ENCODE measurements at places on chromosomes 11 and 22.

DNA sequence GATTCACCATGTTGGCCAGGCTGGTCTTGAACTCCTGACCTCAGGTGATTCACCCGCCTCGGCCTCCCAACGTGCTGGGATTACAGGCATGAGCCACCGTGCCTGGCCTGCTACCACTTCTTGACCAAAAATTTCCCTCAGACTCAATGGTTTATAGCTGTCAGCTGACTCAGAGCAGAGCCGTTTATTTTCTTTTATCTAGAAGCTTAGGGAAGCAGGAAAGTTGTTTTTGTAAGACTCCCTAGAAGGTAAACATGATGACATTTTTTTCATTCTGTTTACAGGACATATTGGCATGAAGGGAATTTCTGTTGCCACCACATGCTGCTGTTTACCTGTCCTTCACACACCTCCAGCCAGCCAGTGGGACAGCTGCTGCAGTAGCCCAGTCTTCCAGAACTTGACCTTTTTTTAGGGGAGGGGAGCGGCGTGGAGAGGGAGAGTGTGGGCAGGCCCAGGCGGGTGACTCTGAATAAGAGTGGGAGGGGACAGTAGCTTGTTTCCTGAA lies 56.1 kb upstream of the PTPRJ start:
- DNase-seq = no peak

DNA sequence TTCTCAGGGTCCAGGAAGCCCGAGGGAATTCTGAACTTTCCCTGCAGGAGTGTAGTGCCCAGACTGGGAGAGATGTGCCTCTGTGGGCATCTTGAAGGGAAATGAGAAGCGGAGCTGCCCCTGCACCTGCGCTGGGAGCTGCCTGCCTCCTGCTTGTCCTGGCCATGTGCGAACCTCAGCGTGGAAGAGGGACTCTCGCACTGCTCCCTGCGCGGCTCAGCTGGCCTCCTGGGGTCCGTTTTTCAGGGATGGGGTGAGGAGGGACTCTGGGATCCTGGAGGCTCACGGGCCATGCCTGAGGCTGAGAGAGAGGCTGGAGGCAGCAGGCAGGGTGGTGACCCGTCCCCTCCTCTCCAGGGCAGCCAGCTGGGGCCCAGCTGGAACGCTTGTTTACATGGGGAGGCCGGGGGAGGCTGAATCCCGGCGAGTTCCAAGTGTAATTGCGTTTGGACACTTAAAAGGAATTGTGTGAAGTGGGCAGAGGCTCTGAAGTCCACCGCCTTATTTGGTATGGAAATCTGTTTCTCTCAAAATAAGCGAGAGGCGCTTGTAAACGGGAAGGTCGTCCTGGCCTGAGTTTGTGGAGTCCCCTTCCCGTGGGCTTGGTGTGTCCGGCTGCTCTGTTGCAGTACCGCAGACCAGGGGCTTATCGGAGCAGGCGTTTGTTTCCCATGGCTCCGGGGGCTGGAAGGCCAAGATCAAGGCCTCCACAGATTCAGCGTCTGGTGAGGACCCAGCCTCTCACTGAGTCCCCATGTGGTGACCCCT lies 1.2 kb upstream of the MRGPRF start:
- no peak for DNase-seq

- peak; percentile 97 for DNase-seq
Measured at GRCh38 chr11:64745189-64745520, 1.2 kb upstream of the RASGRP2 start.

DNA sequence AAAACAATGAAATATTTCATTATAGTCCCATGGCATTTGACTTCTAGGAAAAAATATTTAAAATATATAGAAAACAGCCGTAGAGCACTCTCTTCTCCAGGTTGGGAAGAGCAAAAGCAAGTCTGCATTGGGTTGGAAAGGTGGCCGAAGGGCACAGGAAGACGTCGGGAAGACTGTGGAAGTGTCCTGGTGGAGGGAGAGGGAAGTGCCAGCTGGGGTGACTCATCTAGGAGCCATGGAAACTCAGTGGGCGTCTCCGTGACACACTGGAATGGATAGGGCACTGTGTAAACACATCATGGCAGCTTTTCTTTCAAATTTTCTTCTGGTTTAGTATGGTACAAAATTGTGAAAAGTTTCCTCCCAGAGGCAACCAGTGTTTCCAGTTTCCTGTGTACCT lies 12.7 kb downstream of the GTPBP1 start:
- no peak for DNase-seq

GRCh38 chr22:44193535-44193891 lies 12.8 kb downstream of the PARVG start:
- DNase-seq = peak; percentile 65

DNA sequence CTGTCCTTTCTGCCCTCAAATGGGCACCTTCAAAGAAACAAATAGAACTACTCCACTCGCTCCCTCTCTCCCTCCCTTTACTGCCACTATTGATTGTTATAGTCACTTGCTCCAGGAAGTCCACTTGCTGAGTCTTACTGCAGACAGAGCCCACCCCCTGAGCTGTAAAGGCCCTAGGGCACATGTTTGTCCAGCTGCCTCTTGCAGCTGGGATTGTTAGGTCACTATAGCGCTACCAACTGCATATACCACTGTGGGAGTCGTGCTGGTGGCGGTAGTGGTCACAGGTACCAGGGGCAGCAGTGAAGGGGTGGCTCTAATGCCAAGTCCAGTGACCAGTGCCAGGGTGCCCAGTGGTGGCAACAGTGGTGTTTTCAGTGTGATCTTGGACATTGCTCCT lies 4.4 kb upstream of the SREBF2 start:
- DNase-seq = no peak

GRCh38 chr11:117223741-117224689 lies 7.9 kb downstream of the PCSK7 start:
- no peak for DNase-seq

GRCh38 chr11:34344768-34345539 lies 12.9 kb downstream of the ABTB2 start:
- no peak for DNase-seq

DNA sequence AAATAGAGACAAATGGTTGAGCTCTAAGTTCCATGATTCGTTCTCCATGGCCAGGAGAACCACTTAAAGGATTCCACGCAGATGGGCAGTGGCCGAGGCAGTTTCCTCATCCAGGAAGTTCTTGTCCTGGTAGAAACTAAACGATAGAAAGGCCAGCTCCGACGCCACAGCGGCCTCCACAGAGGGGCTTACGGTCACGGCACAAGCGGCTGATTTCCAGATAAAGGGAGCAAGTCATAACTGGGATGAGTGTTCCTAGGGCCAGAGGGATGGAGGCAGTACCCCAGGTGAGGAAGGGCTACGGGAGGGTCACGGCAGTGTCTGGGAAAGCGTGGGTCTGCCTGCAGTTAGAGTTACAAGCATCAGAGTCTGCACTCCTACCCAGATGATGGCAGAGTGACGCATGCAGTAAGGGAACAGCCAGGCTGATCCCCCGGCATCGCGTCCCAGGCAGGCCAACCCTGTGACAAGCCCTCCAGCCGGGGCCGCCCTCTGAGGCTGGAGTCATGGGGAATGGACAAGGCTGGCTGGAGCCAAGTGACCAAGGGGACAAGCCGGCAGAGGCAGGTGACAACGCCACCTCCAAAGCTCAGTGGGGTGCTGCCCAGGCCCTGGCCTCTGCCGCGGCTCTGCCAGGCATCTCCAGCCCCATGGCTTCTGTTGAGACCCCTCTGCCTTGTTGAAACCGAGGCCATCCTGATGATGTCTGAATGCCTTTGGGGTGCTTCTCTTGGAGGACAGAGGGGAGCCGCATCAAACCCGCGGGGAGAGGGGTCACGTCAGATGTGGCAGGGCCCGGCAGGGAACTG lies 475.1 kb downstream of the BRD1 start:
- DNase-seq = no peak

- no peak for DNase-seq
Measured at GRCh38 chr22:38239101-38239761, 33.6 kb downstream of the TMEM184B start.

DNA sequence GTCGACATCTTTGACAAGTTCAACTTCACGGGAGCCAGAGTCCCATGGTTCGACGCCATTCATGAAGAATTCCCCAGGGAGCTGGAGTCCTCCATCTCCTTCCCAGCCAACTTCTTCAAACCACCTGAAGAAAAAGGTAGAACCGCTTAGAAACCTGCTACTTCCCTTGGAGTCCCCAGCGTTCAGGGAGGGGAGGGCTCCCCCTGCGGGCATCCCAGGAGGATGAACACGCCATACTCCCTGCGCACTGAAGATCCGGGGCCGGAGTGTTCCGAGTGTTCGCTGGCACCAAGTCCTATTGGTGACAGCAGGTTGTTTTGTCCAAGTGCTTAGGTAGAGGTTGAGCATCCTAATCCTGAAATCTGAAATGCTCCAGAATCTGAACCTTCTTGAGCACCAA lies 51.7 kb upstream of the PRODH start:
- DNase-seq = no peak

DNA sequence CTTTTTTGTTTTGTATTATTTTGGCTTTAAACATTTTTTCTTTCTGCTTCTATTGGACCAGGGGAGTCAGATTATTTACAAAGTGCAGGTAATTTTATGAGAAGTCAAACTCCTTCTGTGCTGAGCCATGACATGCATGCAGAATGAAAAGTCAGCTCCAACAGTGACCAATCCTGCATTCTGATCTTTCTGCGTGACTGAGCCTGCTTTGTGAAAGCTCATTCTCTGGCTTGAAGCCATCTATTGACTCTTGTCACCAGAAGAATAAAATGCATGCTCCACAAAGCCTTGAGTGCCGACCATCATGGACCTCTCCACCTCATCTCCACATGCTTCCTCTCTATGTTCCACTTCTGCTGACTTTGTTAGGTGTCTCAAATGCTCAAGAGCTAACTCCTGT lies 50.2 kb downstream of the MIAT start:
- DNase-seq = no peak

- no peak for DNase-seq
Measured at GRCh38 chr11:44190883-44191230, 95.4 kb downstream of the EXT2 start.

GRCh38 chr22:38699784-38700183 lies 959 bp downstream of the JOSD1 start:
- peak; percentile 64 for DNase-seq
